ENCODE measurements at places on chromosomes 5 and 9. TPM values are rescaled to one million over a fixed set of nuclear protein-coding genes. Genes with fewer than 3 reads are reported as not detected.

SCAMP1 gene
- total RNA-seq: 23.1 TPM

TLR4 gene
- not detected for total RNA-seq

NTRK2 gene
- total RNA-seq: 2.3 TPM

DNA sequence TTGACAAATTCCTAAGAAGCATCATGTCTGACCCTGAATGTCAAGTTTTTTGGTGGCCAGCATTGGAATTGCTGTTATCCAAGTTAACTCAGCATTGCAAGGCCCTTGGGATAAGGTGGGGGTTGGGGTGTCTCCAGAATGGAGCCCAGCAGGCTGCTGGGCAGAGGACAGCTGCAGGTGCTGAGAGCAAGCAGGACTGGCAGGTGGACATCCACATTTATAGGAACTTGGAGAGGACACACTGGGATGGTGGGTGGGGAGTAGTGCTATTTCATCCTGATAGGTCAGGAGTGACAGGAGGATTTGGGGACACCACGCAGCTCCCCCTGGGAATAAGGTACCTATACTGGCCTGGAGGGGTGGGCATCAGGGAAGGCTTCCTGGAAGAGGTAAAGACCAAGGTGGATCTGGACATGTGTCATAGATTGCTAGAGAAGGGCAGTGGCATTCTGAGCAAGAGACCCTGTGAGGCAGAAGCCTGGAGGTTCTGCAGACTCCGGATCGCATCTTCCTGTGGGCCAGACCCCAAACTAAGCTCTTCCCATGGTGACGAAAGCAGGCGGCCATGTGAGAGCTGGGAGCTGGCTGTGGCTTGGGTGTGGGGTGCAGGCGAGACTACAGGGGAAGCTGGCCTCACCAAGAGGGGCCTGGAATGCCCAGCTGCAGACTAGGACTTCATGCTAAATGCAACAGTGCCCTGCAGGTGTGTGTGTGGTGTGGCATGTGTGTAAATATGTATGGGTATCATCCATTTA is 148.1 kb downstream of the RGS3 start:
- H3K4me3 ChIP-seq: no peak overlapping the region
- H3K27ac ChIP-seq: no peak overlapping the region
- H3K36me3 ChIP-seq: no peaks in the 10 kb centered on the region
- DNase-seq: no peak

- H3K4me1 ChIP-seq: no peaks in the 10 kb centered on the region
- H3K27ac ChIP-seq: no peak overlapping the region
- DNase-seq: no peak
Measured at GRCh38 chr5:94682814-94683520, 64.5 kb downstream of the SLF1 start.

GRCh38 chr9:134782921-134783698 is 97.5 kb upstream of the FCN2 start:
- H3K4me3 ChIP-seq: no peak overlapping the region
- no peaks in the 10 kb centered on the region for H3K4me1 ChIP-seq
- no peaks in the 10 kb centered on the region for H3K27me3 ChIP-seq
- no peaks in the 10 kb centered on the region for H3K36me3 ChIP-seq
